ENCODE measurements at places on chromosomes 6 and 20.

DNA sequence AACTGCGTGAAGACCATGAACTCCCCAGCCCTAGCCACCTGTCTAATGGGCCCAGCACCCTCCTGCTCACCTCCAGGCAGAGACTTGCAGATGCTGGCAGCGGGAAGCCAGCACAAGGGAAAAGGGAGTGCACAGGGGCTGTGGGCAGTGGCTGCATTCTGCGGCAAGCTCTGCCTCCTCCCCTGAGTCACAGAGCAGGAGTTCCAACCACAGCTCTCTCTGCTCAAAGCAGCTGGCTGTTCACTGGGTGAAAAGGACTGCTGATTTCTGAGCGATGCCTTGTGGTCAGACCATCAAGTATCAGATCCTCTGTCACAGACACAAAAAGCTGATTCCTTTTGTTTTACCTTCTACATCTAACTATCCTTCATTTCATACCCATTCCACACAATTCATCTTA is 10.5 kb downstream of the NKX2-2 start:
- DNase-seq, result no peak

DNA sequence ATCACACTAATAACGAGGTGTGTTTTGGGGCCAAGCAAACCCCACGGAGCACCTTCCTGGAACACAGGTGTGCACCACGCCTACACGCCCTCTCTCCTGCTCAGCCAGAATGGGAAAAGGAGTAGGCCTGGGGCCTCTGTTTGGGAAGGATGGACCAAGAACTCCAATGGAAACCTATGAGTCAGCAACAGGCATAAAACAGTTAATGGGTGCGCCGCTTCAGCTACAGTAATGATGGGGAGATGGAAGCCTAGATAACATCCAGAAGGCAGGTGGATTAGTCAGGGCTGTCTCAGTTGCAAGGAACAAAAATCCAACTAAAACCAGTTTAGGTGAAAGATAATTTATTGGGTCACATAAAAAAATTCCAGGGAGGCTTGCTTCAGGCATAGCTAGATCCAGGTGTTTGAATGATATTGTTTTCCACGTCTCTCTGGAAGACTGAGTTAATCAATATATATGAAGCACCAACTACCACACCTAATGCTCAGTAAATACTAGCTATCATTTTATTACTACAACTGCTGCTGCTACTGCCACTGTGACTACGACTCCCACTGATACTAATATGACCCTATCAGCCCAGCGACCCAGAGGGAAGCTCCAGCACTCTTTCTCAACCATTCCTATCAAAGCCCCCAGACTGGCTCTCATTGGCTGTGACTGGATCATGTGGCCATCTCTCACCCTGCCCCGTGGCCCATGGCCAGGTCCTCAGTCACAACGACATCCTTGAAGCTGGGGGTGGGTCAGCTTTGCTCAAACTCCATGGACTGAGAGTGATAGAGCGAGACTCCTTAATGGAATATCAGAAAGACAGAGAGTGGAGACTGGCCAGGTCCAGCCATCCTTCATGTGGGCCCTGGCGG is 155.2 kb upstream of the PTPN1 start:
- no peak for DNase-seq

DNA sequence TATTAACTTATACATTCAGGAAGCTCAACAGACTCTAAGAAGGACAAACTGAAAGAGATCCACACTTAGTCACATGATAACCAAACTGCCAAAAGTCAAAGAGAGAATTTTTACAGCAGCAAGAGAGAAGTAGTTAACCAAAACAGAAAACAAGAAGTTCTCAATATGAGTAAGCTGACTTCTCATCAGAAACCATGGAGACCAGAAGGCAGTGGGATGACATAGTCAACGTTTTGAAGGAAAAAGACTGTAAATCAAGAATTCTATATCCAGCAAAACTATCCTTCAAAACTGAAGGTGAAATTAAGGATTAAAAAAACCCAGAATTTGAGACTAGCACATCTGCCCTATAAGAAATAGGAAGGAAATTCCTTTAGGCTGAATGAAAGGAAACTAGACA is 60.4 kb downstream of the COL19A1 start:
- DNase-seq, result no peak

DNA sequence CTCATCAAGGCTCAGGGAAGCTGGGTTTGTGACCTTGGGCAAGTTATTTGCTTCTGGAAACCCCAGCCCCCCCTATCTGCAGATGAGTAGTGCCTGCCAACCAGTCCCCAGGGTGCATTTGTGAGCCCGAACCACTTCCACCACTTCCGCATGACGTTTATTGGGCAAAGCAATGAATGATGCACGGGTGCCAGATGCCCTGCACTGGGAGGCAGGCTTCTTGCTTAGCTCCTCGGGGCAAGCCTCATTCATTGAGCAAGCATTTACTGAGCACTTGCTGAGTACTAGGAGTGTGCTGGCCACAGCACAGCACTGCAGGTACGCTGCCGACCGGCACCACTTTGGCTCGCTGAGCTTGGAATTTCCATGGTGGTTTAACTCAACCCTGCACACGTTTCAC is 60.2 kb downstream of the GNAS-AS1 start:
- DNase-seq, result no peak

- DNase-seq, result no peak
Observed at GRCh38 chr20:36974660-36975059, 23.2 kb upstream of the SAMHD1 start.

DNA sequence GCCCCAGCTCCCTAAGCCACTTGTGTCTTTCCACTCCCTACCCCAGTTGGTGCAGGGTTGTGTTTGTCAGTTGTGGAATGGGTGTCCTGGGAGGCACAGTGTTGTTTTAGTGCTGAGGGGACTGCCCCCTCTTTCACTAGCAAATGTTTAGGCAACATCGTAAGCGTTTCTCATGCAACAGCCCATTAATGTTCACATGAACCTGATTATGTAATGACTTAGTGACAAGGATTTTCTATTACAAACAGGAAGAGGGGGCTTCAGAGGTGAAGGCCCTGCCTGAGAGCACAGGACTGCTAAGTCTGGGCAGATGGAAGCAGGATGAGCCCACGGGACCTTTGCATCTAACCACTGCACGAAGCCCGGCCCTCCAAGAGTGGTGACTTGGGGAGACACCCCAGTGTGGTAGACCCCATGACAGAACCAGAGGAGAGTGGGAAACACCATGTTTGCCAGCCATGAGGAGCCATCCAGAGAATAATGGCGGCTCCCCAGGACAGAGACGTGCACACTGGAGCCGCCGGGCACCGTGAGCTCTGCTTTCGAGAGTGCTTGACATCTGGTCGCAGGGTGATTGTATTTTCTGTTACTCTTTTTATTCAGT is 339.7 kb downstream of the THBS2 start:
- DNase-seq, result no peak

- no peak for DNase-seq
Observed at GRCh38 chr20:62923669-62924441, 2.5 kb downstream of the DIDO1 start.

DNA sequence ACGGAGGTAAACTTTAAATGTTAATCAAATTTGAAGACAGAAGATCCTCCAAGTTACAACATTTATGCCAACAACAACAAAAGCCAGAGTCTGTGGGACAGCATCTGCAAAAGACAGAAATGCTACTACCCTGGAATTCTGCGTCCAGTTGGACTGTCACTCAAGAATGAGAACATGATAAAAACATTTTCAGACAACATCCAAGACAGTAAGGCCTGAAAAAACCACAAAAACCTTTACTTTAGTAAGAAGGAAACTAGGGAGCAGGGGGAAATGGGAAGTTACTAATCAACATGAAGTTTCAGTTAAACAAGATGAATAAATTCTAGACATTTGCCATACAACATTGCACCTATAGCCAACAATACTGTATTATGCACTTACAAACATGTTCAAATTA is 77.6 kb downstream of the MLIP start:
- no peak for DNase-seq

DNA sequence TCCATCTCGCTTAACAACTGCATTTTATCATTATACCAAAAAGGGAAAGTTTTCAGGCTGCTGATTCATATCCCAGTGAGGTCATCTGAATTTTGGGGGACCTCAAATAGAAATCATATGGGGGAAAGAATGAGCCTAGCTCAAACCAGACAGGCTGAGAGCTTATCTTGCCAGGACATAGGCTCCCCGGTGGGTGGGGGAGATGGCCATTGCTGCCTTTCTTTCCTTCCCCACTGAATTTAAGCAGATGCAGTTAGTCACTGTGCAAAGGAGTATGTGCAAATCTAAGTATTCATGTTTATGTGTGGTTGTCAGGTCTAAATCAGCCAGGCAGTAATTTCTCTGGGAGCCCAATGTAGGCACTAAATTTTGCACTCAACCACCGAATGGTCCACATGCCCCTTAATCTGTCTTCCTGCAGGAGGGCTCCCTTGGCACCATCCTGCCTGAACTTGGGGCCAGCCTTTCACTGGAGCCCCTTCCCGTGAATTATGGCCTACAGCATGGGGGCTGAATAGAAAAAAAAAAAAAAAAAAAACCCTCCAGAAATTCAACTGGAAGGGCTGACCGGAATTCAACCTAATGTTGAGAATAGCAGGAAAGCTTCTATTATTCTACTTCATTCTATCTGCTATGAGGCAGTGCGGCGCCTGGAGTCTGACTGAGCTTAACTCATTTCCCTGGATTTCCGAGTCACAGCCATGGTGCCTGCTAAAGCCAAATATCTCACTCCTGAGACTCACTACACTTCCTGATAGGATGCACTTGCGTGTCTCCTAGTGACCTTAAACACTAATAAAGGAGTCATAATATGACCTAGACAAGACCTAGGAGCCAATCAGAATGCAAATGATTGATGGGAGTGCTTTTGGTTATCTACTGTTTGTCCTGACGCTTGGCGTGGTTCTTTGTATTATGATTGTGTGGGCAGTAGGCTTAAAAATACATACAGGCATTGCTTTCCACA is 161.5 kb upstream of the HEY2 start:
- no peak for DNase-seq

GRCh38 chr6:42029062-42029685 is 21.1 kb upstream of the TAF8 start:
- no peak for DNase-seq

GRCh38 chr6:2030682-2031244 is 214.6 kb downstream of the GMDS start:
- DNase-seq, result no peak

GRCh38 chr20:24828992-24829648 is 119.9 kb upstream of the CST7 start:
- no peak for DNase-seq

DNA sequence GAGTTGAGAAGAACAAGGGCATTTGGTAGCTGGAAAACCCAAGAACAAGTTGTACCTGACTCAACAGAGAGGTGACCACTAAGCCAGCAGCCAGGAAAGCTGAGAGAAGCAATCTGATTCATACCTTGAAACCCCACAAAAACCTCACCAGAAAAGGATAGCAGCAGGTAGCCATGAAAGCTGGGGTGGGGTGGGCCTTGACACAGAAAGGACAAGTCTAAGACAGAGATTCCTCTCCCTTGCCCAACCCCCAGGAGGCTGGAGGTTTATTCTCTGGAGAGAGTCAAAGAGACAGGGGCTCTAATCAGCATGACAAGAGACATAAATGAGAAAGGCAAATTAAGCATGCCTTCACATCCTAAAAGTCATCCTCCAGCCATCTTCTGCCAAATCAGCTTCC is 151.7 kb upstream of the DST start:
- DNase-seq, result no peak

GRCh38 chr6:11491596-11492463 is 45.7 kb upstream of the TMEM170B start:
- no peak for DNase-seq

DNA sequence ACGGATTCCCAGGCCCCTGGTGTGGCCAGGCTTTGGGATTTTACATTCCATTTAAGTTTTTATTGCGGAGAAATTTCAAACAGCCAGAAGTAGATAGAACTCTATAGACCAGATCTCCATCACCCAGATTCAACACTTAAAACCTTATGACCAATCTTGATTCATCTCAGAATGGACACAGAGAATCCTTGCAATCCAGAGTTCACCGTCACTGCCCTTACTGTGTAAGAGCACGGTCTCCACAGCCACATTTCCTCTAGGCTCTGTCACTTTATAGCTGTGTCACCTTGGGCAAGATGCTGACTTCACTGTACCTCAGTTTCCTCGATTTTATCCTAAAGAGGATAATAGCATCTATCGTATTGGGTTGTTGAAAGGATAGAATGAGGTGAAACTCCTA is 979 bp downstream of the ZNF133 start:
- no peak for DNase-seq

DNA sequence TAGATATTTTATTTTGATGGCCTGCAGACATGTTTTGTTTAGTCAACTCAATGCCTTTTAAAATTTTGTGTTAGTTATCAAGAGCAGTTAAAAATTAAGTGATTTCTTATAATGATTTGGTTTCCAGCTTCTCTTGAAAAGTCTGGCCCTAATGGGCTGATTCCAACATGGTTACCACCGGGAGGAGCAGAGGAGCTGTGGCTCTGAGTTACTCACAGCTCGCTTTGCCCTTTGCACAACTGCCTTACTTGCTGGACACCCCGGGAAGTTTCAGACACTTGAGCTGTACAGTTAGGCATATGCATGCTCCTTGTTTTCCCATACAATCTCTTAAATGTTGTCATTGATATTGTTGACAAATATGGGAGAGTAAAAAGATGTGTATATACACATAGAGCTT is 173.1 kb upstream of the MMS22L start:
- no peak for DNase-seq

DNA sequence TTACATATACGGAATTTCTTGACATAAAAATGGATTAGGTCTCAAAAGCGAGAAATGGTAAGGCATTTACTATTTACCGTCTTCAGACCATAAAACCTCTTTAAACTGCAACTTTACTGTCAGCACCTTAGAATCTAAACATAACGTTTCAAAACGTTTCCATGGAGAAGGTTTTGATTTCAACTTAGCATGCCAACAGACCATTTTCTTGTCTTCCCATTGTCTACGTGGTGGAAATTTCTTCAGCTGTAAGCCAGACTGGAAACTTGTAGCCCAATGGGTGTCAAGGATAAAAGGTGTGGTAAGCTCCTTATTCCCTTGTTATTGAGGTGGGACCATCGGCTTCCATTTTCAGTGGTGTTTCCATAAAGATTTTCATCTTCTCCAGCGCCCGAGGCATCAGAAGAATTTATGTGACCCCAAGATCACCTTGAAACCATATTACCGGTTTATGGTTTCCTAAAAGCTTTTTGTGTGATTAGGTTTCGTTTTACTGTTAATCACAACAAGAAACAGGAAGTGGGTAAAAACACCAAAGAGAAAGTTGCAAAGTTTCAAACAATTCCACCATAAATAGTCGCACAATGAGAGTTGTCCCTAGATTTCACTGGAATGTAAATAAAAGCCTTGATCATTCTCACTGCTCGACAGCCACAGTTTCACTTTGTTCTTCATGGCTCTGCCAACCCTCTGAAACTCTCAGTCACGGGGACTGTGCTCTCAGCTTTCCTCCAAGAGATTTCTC is 63.0 kb upstream of the CD2AP start:
- no peak for DNase-seq

DNA sequence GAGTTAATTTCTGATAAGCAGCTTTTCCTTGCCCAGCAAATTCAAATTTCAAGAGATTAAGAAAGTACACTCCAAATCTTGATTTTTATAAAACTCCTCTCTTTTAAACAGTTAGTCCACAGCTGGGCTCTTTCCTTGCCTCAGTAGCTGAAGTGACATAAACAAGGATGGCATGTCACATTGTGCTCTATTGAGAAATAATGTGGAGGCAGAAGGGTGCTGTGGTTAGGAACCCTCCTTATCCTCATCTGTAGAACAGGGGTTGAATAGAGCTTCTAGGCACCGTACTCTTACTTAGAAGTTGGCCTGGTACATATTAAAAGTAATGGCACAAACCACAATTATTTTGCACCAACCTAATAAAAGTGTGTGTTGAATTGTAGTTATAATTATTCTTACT is 70.3 kb downstream of the RSPO3 start:
- no peak for DNase-seq

- DNase-seq, result no peak
Observed at GRCh38 chr6:34177181-34177591, 31.3 kb upstream of the GRM4 start.
